ENCODE measurements at places on chromosomes 1 and 21.

DNA sequence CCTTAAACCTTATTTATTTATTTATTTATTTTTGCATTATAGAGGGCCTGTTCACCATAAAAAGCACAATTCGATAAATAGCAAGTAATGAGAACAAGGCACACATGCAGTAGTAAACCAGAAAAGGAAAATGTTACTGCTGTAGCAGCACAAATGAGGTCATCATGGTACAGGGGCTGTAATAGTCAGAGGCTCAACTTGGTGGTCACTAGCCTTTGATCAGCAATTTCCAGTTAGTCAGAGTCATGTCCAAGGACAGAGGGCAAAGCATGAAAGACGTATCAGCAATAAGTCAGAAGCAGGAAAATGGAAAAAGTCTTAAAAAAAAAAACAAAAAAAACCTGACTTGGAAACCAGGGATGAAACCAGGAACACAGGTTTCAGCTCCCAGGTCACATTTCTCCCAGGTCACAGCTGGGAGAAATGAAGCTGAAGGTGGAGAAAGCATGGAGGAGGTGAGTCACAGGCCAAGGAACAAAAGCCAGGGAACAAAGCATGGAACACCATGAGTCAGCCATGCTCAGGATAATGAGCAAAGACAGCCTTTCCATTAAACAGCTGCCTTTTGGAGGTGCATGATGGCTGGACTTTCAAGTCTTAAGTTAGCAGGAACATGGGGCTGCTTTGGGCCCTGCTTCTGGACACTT, 556.3 kb downstream of the LTN1 start:
- DNase-seq: no peak

- no peak for DNase-seq
These were observed 197.7 kb downstream of the NRIP1 start for GRCh38 chr21:14866859-14867765.

GRCh38 chr1:61241411-61241838, 159.1 kb downstream of the NFIA start:
- no peak for DNase-seq

DNA sequence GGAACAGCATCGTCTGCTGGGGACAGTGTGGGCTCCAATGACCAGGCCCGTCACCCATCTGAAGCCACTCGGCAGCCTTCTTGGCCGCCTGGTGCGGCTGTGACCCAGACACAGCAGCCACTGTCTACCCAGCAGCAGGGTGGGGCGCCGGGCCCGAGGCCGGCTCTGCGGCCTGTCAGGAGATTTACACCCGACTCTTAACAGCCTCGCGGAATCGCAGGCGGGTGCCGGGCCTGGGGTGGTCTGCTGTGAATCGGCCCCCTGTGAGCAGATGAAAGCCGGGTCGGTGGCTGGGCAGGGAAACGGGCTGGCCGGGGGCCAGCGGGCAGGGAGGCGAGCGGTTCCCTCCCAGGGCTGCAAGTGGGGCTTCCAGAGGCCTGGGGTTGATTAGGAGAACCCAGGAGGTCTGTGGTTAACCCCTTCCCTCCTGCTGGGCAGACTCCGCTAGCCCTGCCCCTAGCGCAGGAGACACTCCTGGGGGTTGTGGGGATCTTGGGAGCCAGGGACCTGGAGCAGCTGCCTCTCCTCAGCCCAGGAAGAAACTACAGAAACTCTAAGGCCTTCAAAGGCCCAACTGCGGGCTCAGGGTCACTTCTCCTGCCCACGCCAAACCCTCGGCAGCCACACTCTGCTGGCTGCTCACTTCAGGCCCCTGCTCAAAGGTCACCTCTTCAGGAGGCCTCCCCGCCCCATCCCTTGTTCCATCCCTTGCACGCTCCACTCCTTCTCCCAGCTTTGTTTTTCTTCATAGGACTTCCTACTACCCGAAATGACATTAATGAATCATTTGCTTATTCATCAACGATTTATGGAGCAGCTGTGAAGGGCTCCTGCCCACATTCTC, 15.6 kb downstream of the RUNX3 start:
- DNase-seq: no peak

DNA sequence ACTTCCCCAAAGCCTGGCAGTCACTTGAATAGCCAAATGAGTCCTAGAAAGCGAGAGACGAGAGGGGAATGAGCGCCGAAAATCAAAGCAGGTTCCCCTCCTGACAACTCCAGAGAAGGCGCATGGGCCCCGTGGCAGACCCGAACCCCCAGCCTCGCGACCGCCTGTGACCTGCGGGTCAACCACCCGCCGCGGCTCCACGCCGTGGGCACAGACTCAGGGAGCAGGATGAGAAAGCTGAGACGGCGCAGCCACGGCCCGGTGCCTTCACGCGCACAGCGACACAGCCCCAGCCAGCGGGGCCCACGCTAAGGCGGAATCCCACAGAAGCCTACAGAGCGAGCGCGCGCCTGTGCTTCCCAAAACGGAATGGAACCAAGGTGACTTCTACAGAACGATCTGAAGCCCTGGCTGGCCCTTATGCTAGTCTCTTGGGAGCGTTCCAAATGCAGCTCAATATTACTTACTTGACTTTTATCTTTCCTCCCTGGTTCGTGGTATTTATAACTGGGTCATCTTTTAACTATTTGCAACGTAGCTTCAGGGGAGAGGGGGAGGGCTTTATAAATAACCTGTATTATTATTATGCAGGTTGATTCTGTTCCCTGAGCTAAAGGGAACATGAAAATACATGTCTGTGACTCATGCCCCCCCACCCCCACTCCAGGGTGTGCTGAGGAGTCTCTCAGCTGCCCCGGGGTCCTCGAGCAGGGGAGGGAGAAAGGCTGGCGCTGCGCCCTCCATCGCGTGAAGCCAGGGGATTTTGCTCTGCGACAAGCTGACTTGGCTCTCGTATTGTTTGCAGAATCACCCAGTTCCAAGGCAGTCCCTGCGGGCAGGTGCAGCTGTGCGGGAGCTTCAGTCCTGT, 1.7 kb downstream of the TSPEAR start:
- no peak for DNase-seq

DNA sequence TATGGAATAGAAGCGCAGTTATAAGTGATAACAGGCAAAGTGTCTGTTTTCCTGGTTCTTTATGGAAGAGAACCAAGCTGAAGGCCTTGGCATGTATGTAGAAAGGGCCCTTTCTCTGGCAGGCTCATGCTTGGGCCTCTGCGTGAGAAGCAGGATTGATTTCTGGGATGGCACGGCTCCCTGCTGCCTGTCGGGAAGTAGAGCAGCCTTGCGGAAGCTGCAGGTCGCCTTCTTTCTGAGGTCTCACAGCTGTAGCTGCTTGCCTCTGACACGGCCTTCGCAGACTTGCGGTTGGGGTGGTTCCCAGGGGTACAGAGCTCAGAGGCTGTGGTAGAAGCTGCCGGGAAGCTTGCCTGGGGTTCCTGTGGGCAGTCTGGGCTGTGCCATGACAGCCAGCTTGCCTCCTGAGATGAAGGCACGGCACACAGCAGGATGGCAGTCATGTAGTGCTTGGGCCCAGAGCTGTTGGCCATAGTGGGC, 39.4 kb downstream of the TRAPPC10 start:
- no peak for DNase-seq

DNA sequence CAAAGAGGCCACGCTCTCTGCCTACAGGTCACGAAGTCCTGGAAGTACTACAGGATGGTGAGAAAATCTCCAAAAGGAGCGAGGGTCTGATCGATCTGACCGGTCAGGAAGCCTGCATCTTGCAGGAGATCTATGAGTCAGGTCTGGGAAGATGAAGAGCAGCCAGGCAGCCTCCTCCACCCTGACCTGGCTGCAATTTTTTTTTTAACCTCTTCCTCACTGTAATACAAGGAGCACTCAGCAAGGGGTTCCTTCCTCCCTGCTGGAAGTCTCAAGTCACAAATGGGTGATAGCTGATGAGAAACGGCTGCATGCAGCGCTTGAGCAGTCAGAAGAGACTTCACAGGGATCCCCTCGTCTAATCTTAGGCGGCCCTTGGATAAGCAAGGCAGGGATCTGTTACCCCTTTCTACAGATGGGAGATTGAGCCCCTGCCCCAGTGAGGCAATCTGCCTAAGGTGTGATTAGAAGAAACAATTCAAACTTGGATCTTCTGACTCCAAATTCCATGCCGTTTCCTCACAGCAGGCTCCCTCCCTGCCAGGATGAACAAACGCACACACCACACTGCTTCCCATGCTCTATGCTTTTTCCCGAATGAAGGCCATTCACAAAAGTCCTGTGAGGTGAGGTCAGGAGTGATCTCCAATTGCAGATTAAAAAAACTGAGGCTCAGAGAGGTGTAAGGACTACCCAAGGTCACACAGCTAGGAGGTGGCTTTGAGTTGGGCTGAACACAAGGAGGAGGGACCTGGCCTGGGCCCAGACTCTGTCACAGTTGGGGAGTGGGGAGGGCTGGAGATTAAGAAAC, 48.3 kb downstream of the ECE1 start:
- no peak for DNase-seq

All from anterior cingulate cortex (tissue), 58 donors.